Ascending aorta (tissue), 2 donors: ENCODE measurements at places on chromosomes 4 and X.

- DNase-seq, result no peak
Measured at GRCh38 chrX:21255032-21255618, 119.1 kb upstream of the CNKSR2 start.

- no peak for DNase-seq
Measured at GRCh38 chr4:4474476-4474875, 67.4 kb downstream of the STX18 start.

DNA sequence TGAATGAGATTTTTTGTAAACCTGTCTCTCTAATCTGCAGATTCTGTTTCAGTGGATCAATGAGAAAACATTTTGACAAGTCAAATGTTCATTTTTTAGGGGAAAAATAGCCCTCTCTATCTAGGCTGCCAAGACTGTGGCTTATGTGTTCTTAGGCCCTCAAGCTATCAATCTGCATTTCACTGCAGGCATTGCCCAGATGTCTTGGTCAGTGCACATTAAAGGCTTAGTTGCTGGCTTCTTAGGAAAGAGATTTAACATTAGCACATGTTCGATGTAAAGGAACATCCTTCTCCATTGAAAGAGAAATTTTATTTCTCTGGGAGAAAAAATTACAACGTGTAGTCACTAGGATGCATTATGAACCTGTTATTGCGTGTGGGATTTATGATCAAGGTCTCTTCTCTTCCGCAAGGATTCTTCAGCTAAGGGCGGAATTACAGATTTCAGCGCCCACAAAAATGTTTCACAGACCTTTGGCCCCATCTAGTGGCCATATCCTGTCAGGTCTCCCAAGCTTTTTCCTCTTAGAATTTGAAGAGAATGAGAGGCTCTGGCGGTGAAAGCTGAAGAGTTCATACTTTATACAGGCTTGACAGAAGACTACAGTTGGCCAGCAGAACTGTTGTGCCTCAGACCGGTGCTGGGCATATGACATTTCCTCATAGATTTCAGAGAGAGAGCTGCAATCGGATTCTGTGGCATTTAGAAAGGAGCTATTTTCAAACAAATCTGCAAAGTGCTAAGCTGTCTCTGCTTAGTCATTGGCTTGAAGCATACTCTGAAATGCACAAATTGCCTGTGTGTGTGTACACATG is 144.6 kb upstream of the NOCT start:
- peak; percentile 77 for DNase-seq

- no peak for DNase-seq
Measured at GRCh38 chr4:86356425-86357210, 3.2 kb downstream of the MAPK10 start.

GRCh38 chr4:153676984-153677383 is 7.1 kb upstream of the TLR2 start:
- no peak for DNase-seq

- no peak for DNase-seq
Measured at GRCh38 chr4:176238157-176238610, 30.8 kb downstream of the ASB5 start.

GRCh38 chr4:90007494-90008167 is 113.0 kb downstream of the MMRN1 start:
- DNase-seq, result no peak

DNA sequence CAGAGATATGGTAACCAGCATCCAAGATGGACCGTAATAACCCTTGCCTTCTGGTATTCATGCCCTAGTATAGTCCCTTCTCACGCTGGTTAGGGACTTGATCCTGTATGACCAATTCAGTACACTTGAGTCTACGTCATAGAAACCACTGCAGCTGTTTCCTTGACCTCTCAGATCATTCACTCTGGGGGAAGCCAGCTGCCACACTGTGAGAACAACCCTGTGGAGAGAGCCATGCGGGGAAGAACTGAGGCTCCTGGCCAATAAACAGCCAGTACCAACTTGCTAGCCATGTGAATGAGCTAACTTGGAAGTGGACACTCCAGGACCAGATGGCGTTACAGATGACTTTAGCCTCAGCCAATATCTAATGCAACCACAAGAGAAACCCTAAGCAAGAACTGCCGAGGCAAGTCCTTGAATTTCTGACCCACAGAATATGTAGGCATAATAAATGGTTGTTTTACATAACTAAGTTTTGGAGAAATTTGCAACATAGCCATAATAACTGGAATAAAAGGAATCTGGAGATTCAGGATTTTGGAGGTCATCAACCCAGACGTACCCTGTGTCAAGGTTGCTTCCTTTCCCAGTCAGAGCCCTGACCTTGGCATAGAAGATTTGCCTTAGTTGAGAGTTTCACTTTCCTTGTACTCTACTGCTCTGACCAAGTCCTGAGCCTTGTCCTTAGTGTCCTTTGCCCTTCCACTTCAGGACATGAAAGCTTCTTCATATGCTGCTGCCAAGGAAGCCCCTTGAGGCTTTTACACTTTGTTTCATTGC is 87.3 kb upstream of the ZNF81 start:
- no peak for DNase-seq
